ENCODE measurements at places on chromosomes 1 and 21.

- no peak for DNase-seq
These were observed 174.3 kb upstream of the DPT start for GRCh38 chr1:168903237-168903830.

DNA sequence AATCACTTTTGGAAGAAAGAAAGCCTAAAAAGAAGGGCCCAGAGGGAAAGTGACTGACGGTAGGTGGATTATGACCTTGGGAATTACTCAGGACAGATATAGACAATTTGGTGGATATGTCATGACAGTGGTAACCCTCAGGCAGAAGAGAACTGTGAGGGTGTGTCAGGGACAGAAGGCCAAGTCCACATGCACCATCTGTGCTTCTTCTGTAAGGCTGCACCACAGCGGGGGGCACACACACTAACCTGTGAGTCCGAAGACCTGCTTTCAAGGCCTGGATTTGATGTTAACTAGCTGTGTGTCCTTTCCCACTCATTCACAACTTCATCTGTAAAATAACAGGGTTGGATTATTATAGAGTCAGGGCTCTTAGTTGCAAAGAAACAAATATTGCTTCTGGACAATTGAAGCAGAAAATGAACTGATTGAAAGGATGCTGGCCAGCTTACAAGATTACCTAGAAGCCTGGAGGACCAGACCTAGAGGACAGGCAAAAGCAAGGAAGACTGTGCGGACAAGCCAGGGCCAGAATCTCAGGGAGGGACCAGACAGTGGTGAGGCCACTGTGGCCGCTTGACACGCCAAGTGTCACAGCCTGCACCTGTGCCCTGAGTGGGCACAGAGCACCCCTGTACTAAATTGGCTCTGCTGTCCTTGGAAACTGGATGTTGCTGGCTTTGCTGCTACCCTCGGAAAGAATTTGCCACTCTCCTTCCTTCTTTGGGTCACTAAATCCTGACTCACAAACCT is 34.7 kb upstream of the USP24 start:
- DNase-seq: no peak

DNA sequence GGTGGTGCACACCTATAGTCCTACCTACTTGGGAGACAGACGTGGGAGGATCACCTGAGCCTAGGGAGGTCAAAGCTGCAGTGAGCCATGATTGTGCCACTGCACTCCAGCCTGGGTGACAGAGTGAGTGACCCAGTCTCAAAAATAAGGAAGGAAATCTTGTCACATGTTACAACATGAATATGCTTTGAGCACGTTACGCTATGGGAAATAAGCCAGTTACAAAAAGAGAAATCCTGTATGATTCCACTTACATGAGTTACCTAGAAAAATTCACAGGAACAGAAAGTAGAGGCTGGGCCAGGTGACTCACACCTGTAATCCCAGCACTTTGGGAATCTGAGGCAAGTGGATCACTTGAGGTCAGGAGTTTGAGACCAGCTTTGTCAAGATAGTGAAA is 6.7 kb upstream of the PADI6 start:
- no peak for DNase-seq

GRCh38 chr1:102891868-102892625 is 216.3 kb downstream of the COL11A1 start:
- DNase-seq: no peak

GRCh38 chr1:178875936-178876335 is 5.1 kb upstream of the ANGPTL1 start:
- DNase-seq: no peak
